ENCODE measurements at places on chromosomes 7 and 10.
A peak's percentile ranks its signal among the peaks of the same experiment; 100 is the strongest.

GRCh38 chr10:101219139-101219945, 9.9 kb downstream of the LBX1 start:
- no peak for DNase-seq

DNA sequence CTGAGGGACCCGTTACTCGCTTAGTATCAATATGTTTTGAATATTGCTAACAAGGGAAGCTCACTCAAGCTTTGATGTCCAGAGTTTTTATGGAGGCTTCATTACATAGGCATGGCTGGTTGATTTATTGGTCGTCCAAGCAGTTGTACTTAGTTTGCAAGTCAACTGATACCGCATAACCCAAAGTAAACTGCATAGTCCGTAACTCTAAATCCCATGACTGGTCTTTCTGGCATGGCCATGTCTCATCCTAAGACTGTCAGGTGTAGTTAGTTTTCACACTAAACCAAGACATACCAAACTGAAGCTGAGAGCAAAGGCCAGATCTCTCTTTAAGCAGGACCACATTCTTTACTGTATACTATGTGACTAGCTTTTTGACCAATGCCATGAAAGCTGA, 397.9 kb downstream of the TFEC start:
- no peak for DNase-seq

DNA sequence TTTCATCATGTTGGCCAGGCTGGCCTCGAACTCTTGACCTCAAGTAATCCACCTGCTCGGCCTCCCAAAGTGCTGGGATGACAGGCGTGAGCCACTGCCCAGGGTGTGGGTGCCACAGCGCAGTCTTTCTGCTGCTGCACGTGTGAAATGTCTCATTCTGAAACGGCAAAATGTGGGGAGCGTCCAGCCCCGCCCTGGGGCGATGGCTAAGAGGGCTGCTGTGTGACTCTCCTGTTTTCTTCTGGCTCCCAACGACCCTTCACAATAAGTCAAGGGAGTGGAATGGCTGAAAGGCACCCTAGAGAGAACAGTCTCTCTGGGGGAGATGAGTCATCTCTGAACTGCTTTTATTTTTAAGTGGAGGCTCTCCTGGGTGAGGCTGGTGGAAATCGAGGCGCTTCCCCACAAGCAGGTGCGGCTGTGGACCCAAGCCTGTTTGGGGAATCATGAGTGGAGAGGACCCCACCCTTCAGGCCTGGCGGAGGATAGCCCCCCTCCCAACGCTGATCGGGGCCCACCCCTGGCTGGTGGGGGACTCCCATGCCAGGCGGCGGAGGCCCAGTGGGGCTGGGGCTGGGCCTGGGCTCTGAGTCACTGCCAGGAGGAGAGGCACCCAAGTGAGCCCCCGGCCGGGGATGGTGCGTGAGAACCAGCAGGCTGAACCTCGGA, 18.0 kb downstream of the ADAP1 start:
- DNase-seq, result peak; percentile 58

GRCh38 chr7:133196856-133197612, 55.8 kb upstream of the EXOC4 start:
- DNase-seq, result no peak

GRCh38 chr7:123273185-123273584, 73.4 kb upstream of the SLC13A1 start:
- no peak for DNase-seq

GRCh38 chr7:33888166-33888565, 17.2 kb upstream of the BMPER start:
- no peak for DNase-seq
